Mucosa of gallbladder (tissue), 1 donor: ENCODE measurements at places on chromosomes 2 and 18. TPM values are rescaled to one million over a fixed set of nuclear protein-coding genes. Genes with fewer than 3 reads are reported as not detected.

Gene TWIST2
- total RNA-seq, result 5.9 TPM

Gene TFPI
- total RNA-seq, result 45.6 TPM

DNA sequence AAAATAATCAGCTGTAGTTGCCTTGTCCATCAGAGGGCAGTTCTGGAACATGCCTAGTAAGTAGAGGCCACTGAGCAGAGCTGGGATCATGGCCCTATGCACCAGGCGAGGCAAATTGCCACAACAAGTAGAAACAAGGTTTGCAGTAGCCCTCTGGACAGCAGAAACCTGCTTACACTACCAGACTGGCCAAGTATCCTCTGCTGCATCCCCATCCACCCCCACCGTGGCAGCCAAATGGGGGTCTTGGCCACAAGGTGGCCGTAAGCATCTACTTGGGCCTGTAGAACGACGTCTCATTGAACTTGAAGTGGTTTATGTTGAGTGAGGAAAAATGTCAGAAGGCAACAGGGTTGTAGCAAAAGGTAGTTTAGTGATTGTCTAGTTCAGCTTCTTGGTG lies 241.2 kb downstream of the ALPK2 start:
- no peak for DNase-seq

GRCh38 chr18:10401521-10401920 lies 52.9 kb upstream of the APCDD1 start:
- DNase-seq, result no peak

- no peak for DNase-seq
Observed at GRCh38 chr18:35072616-35073015, 31.4 kb downstream of the MAPRE2 start.

DNA sequence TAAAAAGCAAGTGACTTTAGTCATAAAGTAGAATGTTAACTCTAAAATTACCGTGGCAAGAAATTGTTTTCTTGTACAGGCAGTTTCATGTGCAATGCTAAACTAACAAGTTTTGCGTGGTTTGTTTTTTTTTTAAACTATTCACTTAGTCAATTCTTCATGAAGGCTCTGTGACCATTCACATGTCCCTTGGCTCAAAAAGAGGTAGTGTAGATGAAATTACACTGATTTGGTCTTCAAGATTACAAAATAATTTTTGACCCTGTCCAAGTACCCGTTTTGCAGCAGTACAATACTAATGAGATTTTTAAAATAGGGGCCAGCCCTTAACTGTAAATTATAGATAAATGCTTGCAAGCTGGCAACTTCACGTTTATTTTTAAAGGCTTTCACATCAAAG lies 1.3 kb downstream of the TMEM131 start:
- no peak for DNase-seq

- no peak for DNase-seq
Observed at GRCh38 chr2:206740800-206741199, 22.6 kb upstream of the DYTN start.

DNA sequence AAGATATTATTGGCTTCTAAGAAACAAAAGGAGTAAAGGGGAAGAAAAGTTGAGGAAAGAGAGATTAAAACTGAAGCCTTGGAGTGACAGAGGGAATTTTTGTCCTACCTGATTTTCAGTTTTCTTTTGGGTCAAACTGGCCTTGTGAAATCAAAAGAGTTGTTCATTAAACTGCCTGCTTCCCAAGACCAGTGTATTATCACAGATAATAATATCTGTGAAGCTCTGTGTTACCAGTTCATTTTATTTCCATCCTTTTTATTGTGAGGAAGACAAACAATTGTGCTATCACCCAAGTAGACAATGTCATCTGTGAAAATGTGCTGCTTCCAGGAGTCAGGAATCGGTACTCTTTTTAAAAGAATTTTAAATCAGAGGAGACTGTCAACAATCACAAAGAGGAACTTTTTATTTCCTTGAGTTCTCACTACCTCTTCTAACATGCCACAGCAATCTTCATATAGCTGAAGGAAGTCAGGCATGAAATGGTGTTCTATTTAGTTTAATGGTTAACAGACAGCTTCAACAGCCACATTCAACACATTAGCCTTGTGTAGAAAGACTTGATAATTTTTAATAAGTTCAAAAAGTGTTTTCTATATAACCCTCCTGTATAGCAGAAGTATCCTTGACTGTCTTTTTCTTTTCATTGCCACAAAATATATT lies 554.8 kb downstream of the PIK3C3 start:
- DNase-seq, result no peak

- no peak for DNase-seq
Observed at GRCh38 chr2:151651274-151651673, 83.0 kb downstream of the NEB start.

GRCh38 chr18:76145521-76146376 lies 349.3 kb downstream of the ZNF516 start:
- DNase-seq, result no peak

GRCh38 chr2:100321866-100322820 lies at the start of gene LONRF2:
Gene LONRF2 (minus strand): TSS chr2:100322501. CDS start chr2:100322093, 408 bp downstream.
- peak; percentile 21 for DNase-seq

- no peak for DNase-seq
Observed at GRCh38 chr2:72603481-72603880, 222.4 kb downstream of the EXOC6B start.
